ENCODE measurements at places on chromosomes 4 and X.

- no peak for DNase-seq
These were observed 868.5 kb upstream of the SLIT2 start for GRCh38 chr4:19382993-19383756.

DNA sequence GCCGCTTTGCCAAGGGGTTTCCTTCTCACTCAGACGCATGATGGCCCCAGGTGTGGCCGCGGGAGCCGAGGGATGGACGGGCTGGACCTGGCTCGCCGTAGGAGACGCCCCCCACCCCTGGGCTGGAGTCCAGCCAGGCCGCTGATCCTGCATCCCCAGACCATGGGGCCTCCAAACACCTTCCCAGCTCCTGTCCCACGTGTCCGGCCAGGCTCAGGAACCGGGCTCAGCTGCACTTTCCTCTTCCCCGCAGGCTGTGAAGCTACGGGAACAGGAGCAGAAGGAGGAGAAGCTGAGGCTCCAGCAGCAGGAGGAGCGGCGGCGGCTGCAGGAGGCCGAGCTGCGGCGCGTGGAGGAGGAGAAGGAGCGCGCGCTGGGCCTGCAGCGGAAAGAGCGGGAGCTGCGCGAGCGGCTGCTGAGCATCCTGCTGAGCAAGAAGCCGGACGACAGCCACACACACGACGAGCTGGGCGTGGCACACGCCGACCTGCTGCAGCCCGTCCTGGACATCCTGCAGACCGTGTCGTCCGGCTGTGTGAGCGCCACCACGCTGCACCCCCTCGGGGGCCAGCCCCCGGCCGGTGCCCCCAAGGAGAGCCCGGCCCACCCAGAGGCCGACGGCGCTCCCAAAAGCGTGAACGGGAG lies 9.1 kb downstream of the AKAP17A start:
- no peak for DNase-seq

DNA sequence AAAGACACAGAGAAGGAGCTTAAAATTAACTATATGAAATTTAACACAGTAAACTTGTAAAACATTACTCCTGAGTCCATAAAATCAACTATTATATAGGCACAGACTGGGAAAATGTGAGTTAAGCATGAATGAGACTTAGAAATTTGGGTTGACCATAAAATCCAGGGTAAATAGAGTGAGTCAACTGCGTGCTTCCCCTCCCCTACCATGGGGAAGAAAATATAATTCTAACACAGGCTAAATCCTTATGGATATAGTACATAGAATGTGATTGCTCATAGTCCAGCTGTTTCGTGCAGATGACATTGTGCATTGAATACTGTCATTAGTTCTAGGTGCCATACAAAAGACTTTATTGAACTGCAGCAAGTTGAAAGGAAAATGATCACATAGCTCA lies 42.2 kb downstream of the KLHL5 start:
- no peak for DNase-seq

- DNase-seq: no peak
These were observed 109.7 kb downstream of the PDLIM5 start for GRCh38 chr4:94561249-94562024.

DNA sequence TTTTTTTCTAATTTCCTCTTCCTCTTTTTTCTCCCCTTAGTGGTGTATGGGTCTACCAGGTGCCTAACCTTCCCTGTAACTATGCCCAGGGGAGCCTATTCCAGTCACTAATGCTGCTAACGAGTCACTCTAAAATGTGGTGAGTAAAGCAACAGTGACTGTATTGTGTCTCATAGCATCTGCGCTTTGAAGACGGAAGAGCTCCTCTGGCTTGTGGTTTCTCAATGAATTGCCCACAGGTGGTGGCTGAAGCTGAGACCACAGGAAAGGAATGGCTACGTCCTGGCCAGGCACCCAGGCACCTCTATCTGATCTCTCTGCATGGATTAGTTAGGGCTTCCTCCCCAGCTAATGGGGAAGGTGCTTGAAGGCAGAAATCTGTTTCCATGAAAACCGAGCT lies 763.5 kb upstream of the FRG1 start:
- DNase-seq: no peak

DNA sequence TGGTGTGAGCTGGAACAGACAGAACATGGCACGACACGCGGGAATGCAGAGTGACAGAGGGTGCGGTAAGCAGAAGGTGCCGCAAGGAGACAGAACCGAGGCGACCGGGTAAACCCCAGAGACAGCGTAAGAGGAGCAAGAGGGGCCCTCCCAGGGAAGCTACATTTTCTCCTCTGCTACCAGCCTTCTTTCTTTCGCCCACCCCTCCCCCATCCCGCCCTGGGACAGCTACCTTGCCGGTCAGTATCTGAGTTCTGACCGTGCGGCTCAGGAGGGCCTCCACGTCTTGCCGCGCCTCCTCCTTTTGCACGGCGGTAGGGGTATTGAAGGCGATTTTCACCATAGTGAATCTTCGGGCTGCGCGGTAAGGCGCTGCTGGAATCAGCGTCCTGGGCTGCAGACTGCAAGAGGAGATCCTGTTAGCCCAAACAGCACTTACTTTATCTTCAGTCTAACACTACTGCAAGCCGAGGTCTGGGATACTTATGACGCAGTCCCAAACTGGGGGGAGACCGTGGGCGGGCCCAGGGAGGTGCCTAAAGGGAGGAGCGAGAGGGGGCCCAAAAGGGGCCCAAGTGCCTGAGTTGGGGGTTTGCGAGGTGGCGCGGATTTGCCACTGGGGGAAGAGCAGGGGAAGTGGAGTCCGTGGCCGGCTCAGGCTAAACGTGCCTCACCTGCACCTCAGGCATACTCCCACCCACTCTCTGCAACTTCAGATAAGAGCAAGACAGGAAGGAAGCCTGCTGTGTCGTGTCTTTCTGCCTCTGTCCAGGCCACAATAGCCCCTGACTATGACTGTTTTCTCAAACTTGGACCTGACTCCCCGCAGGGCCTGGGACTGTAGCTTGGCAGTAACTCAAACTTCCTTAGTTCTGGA lies at the start of gene ITM2A:
Gene ITM2A (minus strand): TSS at position 462 of the 877 bp plus-strand sequence. CDS start 119 bp downstream, at position 343.
- no peak for DNase-seq

GRCh38 chr4:67922697-67923096 lies 38.9 kb upstream of the TMPRSS11D start:
- DNase-seq: no peak

DNA sequence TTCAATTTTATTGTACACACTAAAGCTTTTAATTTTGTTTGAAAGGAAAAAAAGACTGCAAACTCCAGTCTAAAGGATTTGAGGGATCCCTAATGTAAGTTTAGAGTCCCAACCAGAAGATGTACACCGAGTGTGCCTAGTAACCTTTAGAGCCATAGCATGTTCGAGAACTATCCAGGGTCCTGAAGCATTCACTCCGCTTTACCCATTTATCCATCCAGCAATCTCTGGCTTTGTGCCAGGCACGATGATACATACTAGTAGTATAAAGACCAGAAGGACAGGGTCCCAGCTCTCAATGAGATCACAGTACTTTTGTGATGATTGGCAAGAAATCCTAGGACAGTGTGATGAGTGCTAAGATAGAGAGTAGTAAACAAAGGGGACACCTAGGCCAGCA lies 168.7 kb downstream of the STK32B start:
- DNase-seq: no peak

- DNase-seq: no peak
These were observed 618.6 kb downstream of the TLL1 start for GRCh38 chr4:166491635-166492034.

GRCh38 chrX:32644476-32645245 lies 566.7 kb downstream of the DMD start:
- no peak for DNase-seq

DNA sequence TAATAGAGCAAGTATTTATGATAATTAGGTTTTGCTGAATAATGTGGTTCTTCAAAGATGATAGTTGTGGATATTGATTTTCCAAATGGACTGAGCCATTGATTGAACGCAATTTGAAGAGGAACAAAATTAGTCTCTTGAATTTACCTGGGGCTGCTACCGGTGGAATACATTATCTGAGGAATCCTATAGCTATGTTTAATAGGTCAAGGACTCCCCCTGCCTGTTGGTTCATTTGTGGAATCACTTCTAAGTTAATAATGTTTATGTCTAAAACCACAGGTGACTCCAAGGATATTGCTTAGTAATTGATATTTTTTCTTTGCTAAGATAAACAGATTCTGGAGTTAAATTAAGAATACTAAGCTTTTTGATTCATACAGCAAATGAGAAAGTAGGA lies 576.0 kb upstream of the PABPC4L start:
- DNase-seq: no peak

DNA sequence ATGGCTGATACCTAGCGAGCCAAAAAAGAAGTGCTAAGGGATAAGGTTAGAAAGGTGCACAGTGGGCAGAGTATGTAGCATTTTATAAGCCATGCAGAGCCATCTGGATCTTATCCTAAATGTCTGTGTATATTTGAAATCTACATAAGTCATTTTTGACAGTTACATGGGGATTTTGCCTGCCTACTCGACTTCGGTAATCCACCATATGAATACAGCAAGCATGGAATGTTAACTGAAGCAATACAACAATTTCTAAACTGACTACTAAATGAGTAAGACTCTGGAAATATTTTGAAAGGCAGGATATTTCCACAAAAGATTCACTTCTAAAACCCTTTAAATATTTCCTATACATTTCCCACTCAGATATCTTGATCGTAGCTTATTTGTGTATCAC lies 122.5 kb downstream of the KCNIP4 start:
- no peak for DNase-seq

- DNase-seq: no peak
These were observed 33.1 kb upstream of the CDKN2AIP start for GRCh38 chr4:183411291-183411861.

DNA sequence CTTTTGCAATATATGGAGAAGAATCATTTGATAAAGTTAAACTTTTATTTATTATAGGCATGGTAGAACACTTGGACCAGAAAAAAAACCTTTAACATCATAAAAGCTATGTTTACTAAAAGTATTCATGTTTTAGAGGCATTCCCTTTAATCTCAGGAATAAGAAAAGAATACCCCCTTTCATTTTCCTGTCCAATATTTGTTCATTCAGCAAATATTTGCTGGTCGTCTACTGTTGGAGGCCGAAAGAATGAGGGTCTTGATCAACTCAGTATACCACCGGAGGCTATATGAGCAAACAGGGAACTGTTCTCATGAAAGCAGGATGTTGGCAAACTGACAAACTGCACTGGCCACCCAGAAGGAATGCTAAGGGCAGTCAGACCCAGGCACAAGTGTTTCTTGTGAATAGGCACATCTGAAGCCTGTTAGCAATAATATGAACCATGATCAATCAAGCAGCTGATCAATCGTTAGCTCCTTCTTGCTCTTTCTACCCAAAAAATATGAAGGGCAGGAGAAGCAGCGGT lies 480.8 kb upstream of the FAT1 start:
- DNase-seq: no peak

GRCh38 chr4:165378745-165379677 lies at the start of gene CPE:
Gene CPE, plus strand, starts transcription at chr4:165379008. Its CDS starts 214 bp downstream, at chr4:165379222.
- DNase-seq: peak; percentile 34

- no peak for DNase-seq
These were observed 13.8 kb downstream of the MOB1B start for GRCh38 chr4:70915874-70916559.

Data from NCI-H2029 treated with DMSO at 0.1 percent for 48 hours (cell line).